ENCODE measurements at places on chromosomes 2 and 18. TPM values are rescaled to one million over a fixed set of nuclear protein-coding genes. Genes with fewer than 3 reads are reported as not detected.

Gene AMER3
- not detected for total RNA-seq

Gene NCOA1
- total RNA-seq, result 12.0 TPM

Gene SERPINB12
- not detected for total RNA-seq

Gene IL1R1
- 14.6 TPM for total RNA-seq

Gene SGO2
- total RNA-seq, result 8.1 TPM

Gene GTF2A1L
- 0.29 TPM for total RNA-seq

Gene ARHGAP28
- total RNA-seq, result 16.5 TPM

Gene NGEF
- 0.47 TPM for total RNA-seq

Measured in glomerular endothelial cell (primary cell).